Stimulated activated CD4-positive, alpha-beta T cell treated with anti-CD3 and anti-CD28 coated beads, Interleukin-1b, Interleukin-23, amount 100 ng/mL, for 1 hour (primary cell): ENCODE measurements at places on chromosomes 5 and 9.

- no peak for DNase-seq
These were observed 233.3 kb downstream of the CDH9 start for GRCh38 chr5:26805076-26805475.

DNA sequence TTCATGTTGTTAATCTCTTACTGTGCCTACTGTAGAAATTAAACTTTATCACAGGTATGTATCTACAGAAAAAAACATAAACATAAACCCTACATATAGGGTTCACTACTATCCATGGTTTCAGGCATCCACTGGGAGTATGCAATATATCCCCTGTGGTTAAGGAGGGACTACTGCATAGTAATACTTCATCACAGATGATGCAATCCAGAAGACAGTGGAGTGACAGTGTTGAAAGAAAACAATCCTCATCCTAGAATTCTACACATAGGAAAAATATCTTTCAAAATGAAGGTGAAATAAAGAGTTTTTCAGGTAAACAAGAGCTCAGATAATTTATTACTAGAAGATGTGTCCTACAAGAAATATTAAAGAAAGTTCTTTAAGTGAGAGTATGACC lies 105.9 kb downstream of the HOMER1 start:
- no peak for DNase-seq

DNA sequence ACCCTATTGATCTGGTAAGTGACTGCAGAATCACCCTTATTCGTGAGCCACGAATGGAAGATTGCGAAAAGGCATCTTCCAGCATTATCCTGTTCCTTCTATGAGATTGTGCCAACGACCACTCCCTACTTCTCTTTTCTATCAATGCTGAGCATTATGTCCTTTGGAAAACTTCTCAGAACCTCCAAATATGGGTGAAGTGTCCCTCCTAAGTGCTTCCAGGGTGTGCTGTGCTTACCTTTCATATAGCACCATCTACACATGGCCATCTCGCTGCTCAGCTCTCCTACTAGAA lies 14.7 kb upstream of the LCP2 start:
- DNase-seq = no peak

DNA sequence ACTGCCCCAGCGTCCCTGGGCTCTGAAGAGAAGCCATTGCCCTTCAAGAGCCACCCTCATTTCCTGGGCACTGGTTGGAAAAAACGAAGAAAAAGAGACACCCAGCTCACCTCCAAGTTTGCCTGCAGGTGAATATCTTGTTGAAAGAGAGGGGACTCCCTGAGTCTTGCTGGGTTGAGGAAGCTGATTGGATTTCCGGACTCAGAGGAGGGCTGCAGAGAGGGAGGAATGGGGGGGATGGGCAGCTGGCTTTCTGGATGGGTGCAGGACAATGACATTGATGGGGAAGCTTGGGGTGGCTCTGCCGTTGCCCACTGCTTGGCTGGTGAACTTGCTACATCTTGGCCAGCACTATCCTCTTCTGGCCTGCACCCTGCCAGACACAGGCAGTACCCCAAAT lies 31.0 kb upstream of the IER5L start:
- DNase-seq = no peak

- no peak for DNase-seq
These were observed 9.0 kb upstream of the FAF2 start for GRCh38 chr5:176438959-176439757.

GRCh38 chr5:16931334-16932110 lies 4.6 kb downstream of the MYO10 start:
- no peak for DNase-seq

DNA sequence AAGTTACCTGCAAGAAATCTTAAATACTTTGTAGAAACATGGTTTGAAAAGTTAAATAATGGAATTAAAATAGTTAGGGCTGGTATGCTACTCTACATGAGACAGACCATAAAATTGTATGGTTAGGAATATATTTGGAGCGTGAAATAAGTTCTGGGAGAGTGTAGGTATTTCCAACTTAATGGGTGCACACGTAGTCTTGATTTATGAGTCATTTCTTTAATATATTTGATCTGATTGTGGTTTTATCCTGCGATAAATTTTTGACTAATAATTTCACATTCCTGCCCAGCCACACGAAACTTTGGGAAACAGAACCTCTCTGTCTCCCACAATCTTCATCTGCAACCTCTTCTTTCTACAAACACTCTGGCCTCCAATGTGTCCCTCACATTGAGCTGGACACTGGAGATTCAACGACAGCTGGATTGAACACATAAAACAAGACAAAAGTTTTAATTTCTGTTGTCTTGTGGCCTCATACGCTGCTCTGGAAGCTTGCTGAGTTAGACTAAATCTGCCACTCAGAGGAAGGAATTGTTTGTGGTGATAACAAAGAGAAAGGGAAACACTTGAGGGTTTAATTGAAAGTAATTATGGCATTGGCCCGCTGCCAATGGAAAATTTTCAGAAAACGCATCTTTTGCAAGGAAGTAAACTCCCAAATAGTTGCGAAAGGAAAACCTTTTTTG lies 201.8 kb upstream of the ZNF608 start:
- DNase-seq = no peak

DNA sequence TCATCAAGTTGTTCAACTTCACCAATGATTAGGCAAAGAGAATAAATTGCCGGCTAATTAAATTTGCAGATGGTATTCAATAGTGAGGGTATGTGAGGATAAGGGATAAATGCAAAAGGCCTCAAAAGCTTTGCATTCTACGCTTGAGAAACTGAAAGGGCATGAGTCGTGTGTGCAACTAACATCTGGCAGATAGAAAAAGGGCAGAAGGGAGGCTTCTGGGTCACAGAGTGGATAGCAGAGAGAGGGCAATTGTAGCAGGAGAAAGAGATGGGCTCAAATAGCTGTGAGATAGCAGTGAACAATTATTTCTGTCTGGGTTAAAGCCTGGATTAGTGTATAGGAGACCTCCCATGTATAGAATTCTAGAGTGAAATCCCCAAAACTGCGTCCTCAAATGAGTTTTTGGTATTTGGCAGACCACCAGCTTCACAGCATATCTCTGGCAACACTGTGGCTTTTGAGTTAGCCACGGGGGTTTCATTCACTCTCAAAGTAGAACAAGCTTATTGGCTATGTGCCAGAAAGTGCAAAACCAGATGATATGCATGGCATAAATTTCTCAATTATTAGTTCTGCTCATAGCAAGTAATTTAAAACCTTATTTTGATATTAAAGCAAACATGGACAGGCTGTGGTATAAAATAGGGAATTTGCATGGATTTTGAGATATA lies 586.3 kb downstream of the BRINP1 start:
- no peak for DNase-seq

GRCh38 chr9:34744295-34745221 lies 34.6 kb upstream of the CCL21 start:
- no peak for DNase-seq

DNA sequence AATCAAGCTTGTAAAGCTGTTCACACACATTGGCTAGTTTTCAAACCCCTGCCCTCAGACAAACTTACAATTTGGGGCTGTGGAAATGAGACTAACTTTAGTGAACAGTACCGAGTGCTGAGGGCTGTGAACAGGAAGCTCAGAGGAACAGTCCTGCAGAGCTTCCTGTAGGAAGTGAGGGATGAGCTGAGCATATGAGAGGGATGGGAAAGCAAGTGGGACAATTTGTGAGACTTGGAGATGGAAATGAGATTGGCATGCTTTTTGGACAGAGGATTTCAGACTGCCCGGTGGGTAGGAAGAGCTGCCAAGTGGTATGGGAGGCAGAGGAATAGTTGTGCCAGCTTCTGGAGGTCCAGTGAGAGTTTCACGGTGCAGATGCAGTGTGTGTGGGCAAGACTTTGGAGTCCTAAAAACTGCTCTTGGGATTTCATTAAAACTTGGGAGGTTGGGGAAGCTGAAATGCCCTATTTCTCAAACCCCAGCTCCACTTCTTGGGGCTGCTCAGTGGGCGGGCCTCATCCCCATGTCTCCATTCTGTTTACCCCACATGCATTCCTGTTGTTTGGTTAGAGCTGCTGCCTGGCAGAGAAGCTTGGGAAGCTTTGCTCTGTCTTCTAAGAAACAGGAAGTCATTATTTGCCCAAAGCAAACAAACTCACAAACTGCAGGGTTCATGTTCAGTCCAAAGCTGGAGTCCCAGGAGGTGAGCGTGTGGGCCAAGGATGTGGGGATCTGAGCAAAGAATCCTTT lies 267.5 kb downstream of the ZSWIM6 start:
- no peak for DNase-seq

- DNase-seq = no peak
These were observed 153.9 kb downstream of the SMC2 start for GRCh38 chr9:104247899-104248460.

- DNase-seq = no peak
These were observed 283.9 kb upstream of the ISL1 start for GRCh38 chr5:51099173-51099853.

DNA sequence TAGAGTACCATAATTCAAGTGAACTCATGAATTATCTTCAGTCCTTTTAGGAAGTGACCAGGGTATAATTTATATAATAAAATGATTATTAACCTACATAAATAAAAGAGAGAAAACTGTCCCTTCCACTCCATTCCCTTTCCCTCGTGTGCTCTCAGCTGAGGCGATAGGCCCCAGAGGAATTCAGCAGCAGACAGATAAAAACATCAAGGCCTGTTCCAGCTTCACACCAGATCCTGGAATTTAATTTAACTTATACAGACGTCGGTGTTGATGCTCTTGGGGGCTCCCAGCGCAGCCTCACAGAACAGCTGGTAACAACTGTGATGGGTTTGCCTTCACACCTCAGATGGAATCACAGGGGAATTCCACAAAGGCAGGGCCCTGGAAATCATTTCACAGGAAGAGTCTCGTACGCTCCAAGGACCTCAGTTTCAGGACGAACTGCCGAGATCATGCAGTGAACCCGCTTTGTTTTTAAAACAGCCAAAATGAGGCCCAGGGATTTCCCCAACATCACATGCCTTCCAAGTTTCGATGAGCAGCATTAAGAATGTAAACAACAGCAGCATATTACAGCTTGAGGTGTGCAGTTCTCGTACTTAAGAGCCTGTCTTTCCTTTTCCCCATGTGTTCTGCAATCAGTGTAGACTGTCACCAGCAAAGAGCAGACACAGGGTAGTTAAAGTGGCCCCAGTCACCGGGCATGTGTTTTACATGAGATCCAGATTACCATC lies 73.6 kb upstream of the ALDH1B1 start:
- DNase-seq = no peak

DNA sequence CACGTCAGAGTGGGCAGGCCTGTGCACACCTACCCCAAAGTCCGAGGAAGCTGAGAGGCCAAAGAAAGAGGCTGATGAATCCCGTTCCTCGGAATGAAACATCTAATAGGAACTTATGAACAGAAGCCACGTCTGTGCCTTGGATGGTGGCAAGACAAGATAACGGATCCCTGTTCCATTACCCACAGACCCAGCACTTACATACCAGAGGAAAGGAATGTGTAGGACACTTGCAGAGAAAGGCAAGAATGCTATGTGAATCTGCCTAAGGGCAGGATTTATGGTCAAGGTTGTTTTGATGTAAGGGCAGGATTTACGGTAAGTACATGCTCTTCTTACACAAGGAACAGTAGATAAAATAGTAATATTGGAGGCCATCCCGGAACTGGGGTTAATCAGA lies 93.2 kb downstream of the WDR41 start:
- no peak for DNase-seq

DNA sequence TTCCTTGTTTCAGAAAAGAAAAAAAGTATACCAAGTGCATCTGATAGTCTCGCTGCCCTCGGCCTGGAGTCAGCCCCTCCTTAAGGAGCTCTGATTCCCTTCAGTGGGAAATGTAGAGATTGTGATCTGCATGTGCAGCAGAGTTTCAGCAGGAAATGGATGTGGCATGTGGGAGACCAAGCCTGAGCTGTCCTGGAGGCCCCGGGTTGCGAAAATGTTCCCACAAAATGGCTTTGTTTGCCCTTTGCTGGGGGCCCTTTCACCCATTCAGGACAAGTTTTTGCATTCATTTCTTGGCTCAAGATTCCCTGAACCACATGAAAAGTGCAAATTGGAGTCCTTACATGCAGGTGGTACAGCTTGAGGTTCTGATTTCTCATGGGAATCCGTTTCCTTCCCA lies 230.9 kb downstream of the GADD45G start:
- DNase-seq = no peak

GRCh38 chr5:158303275-158303674 lies 444.3 kb upstream of the CLINT1 start:
- DNase-seq = no peak
